ENCODE measurements at places on chromosomes 7 and 10. TPM values are rescaled to one million over a fixed set of nuclear protein-coding genes. Genes with fewer than 3 reads are reported as not detected.

DNA sequence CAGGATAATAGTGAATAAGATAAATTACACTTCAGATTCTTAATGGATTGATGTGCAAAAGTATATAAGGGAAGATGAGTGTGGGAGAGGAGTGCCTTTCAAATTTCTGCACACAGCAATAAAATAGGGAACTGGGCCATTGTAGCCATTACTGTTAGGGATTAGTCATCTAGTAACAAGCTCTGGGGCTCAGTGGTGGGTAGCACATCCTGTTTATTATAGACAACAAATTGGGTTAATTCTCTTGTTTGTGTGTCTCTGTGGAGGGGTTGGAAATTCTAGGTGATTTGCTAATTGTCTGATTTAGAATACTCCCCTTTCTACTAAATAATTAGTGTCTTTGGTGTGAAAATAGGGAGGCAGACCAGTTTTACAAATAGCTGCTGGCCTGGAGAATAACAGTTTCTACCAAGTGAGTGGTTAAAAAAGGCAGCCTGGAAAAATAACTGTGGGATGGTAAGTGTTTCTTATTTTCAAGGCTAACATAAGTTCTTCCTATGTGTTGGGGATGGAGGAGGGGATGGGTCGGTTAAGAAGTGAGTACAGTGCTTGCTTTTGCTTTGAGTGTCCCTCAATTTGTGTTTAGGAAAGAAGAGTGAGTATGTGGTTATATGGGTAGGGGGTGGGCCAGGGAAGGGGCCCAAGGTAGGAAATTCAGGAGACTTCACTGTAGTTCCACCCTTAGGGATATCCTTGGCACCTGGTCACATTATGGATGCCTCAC, 43.3 kb upstream of the TMEM248 start:
- no peaks in the 10 kb centered on the region for H3K36me3 ChIP-seq
- H3K27ac ChIP-seq: peak overlapping the region; percentile 5

DNA sequence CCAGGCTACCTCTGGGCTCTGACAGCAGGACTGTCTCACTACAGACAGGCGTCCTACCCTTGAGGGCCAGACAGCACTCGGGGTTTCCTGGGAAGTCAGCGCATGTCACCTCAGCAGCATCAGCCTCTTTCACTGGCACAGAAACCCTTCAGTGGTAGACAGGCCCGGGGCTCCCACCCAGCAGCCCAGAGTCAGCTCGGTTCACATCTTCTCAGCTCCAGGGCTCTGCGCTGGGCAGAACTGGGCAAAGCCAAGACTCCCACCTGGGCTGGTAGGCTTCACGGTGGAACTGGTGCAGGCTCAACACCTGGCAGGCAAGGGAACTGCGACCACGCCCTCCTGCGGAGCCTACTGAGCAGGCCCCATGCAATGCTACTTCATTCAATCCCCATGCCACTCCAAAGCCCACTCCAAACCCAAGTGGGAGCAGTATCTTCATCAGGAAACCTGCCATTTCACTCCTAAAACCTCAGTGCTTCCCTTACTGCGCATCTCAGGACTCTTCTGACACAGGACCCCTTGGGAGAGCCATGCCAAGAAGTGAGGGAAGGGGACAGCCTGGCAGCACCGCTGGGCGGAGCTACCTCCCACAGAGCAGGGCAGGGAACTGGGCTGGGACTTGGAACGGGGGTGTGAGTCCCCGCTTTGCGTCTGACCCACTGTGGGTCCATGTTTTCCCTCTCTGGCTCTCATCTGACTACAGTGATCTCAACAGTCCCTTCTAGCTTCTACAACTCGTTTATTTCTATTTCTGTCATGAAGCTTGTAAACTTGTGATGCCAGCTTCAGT, 60.4 kb downstream of the SCRN1 start:
- H3K4me1 ChIP-seq: no peaks in the 10 kb centered on the region
- no peak overlapping the region for H3K4me3 ChIP-seq
- H3K36me3 ChIP-seq: peaks cover 21% of the 10 kb centered on the region
- no peak overlapping the region for H3K27ac ChIP-seq

The C7orf33 gene
- polyA plus RNA-seq: not detected

- no peak for DNase-seq
- no peaks in the 10 kb centered on the region for H3K27me3 ChIP-seq
- no peaks in the 10 kb centered on the region for H3K36me3 ChIP-seq
- H3K4me1 ChIP-seq: no peaks in the 10 kb centered on the region
- H3K4me3 ChIP-seq: no peak overlapping the region
- H3K27ac ChIP-seq: no peak overlapping the region
Measured at GRCh38 chr10:132739225-132739613, 46.7 kb downstream of the NKX6-2 start.

GRCh38 chr7:1511444-1512422, 7.5 kb upstream of the INTS1 start:
- peak overlapping the region; percentile 26 for H3K27ac ChIP-seq
- no peak for DNase-seq
- H3K36me3 ChIP-seq: no peaks in the 10 kb centered on the region
- H3K4me3 ChIP-seq: no peak overlapping the region
- H3K27me3 ChIP-seq: no peaks in the 10 kb centered on the region

The OIT3 gene
- polyA plus RNA-seq: 0.04 TPM

GRCh38 chr7:90155206-90155605, 937 bp downstream of the STEAP1 start:
- peaks cover 10% of the 10 kb centered on the region for H3K27me3 ChIP-seq
- no peak for DNase-seq
- H3K4me3 ChIP-seq: no peak overlapping the region
- no peaks in the 10 kb centered on the region for H3K36me3 ChIP-seq
- H3K27ac ChIP-seq: no peak overlapping the region

DNA sequence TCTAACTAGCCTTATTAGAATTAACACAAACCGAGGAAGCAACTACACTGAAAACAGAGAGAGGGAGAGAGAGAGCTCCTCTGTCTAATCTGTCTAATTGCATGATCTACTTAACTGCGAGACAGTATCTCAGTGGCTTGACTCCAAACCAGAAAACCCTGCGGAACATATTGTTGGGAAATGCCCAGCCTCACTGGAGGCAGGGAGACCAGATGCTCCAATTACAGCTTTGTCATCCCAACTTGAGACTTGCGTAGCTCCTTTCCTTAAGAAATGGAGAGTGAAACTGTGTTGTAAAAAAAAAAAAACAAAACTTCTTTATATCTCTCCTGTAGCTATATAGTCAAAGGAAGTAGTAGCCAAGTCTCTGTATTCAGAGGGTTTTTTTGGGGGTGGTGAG, 52.0 kb upstream of the ZNRF2 start:
- H3K36me3 ChIP-seq: no peaks in the 10 kb centered on the region
- no peak overlapping the region for H3K27ac ChIP-seq

- H3K4me1 ChIP-seq: no peaks in the 10 kb centered on the region
- no peak overlapping the region for H3K27ac ChIP-seq
- no peaks in the 10 kb centered on the region for H3K27me3 ChIP-seq
- DNase-seq: no peak
- H3K4me3 ChIP-seq: no peak overlapping the region
Measured at GRCh38 chr7:143910473-143911248, 8.7 kb upstream of the TCAF1 start.

The HOXA2 gene
- polyA plus RNA-seq: not detected

- no peaks in the 10 kb centered on the region for H3K4me1 ChIP-seq
- no peaks in the 10 kb centered on the region for H3K36me3 ChIP-seq
- no peak overlapping the region for H3K27ac ChIP-seq
- no peaks in the 10 kb centered on the region for H3K27me3 ChIP-seq
- DNase-seq: no peak
- no peak overlapping the region for H3K4me3 ChIP-seq
Measured at GRCh38 chr7:117021986-117022385, 68.7 kb downstream of the ST7 start.

- peaks cover 4% of the 10 kb centered on the region for H3K4me1 ChIP-seq
- H3K27ac ChIP-seq: no peak overlapping the region
- H3K4me3 ChIP-seq: no peak overlapping the region
- H3K36me3 ChIP-seq: no peaks in the 10 kb centered on the region
- no peaks in the 10 kb centered on the region for H3K27me3 ChIP-seq
- no peak for DNase-seq
Measured at GRCh38 chr10:6361869-6362268, 159.1 kb downstream of the PFKFB3 start.

GRCh38 chr10:120115959-120116358, 223.4 kb downstream of the SEC23IP start:
- H3K4me3 ChIP-seq: no peak overlapping the region
- H3K27me3 ChIP-seq: no peaks in the 10 kb centered on the region
- H3K27ac ChIP-seq: no peak overlapping the region
- H3K36me3 ChIP-seq: no peaks in the 10 kb centered on the region
- no peaks in the 10 kb centered on the region for H3K4me1 ChIP-seq

GRCh38 chr7:105156731-105157130, 142.7 kb downstream of the KMT2E start:
- no peak overlapping the region for H3K4me3 ChIP-seq
- no peaks in the 10 kb centered on the region for H3K27me3 ChIP-seq
- H3K4me1 ChIP-seq: no peaks in the 10 kb centered on the region
- no peak overlapping the region for H3K27ac ChIP-seq
- H3K36me3 ChIP-seq: no peaks in the 10 kb centered on the region

DNA sequence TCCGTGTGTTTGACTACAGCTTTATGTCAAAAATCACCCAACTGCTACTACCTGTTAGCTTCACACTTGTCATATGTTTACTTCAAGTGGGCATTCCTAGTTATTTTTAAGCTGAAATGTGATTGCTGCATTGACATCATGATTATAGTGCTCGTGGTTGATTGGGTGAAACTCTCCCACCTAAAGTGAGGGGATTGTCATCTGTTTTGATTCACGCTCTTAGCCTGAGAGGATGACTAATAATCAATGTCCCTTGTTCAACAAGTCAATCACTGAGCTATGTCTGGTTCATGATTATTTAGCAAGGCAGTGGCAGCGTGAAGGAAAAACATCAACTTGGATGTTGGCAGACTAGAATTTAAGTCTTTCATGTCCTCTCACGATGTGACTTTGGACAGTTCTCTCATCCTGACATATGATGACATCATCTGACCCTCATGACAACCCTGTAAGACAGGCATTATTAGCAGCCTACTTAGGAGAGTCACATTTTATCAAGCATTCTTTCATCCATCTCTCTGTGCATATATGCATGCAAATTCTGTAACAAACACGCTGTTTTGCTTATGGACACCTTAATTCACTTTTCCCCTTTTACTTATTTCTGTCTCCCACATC, 352.6 kb upstream of the ZMIZ1 start:
- H3K4me1 ChIP-seq: no peaks in the 10 kb centered on the region
- H3K27me3 ChIP-seq: no peaks in the 10 kb centered on the region
- H3K4me3 ChIP-seq: no peak overlapping the region
- H3K36me3 ChIP-seq: no peaks in the 10 kb centered on the region
- H3K27ac ChIP-seq: no peak overlapping the region
- no peak for DNase-seq

DNA sequence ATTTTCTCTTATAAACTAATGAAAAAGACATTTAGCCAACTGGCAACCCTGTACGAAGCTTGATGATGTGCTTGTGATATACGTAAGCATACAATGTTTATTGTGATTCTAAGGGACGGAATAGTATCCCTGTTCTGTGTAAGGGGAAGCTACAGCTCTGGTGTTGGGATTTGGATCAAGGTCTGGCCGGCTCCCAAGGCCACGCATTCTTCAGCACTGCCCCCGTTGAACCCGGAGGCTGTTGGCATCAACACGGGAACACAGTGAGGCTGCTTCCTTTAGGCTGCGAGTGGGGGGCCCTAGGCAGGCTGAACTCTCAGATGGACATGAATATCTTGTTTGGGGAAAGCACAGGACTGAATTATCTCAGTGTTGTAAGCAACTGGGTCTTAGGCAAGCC, 180.6 kb downstream of the CAMK1D start:
- H3K4me1 ChIP-seq: no peaks in the 10 kb centered on the region
- H3K27me3 ChIP-seq: no peaks in the 10 kb centered on the region
- no peak overlapping the region for H3K4me3 ChIP-seq
- H3K36me3 ChIP-seq: no peaks in the 10 kb centered on the region

DNA sequence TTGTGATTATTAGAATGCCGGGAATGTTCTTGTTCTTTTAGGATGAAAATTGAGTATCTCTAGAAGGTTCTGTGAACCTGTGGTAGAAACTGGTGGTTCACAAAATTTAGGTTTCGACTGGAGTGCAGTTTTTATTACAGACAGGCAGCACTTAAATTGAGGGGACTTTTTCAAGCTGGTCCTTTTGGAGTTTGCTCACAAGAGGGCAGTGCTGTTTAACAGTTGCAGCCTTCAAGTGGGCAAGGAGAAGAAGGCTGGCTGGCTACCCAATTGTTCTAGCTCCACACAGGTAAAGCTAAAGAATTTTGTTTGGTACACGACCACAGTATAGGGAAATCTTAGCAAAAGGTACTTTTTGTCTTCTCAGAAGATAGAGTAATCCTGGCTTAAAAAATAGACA, 233.6 kb downstream of the SNX13 start:
- DNase-seq: peak; percentile 44
- no peaks in the 10 kb centered on the region for H3K36me3 ChIP-seq
- H3K4me1 ChIP-seq: no peaks in the 10 kb centered on the region
- H3K27me3 ChIP-seq: no peaks in the 10 kb centered on the region

DNA sequence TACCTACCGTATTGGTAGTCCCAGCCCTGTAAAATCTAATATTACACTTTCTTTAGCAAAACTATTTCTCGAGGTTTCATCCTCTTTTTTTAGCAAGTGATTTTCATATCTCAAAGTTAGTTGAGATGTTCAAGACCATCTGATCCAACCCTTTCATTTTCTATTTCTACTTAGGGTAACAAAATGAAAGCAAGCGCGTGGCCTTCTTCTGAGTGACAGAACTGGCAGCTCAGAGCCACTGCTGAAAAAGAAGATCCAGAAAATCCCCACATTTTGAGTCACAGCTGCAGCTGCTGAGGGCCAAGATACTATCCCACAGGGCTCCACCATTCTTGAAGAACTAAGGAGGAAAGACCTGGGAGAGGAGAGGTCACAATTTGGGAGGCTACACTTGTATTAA, 24.8 kb upstream of the ZNF800 start:
- peaks cover 62% of the 10 kb centered on the region for H3K4me1 ChIP-seq
- peak; percentile 62 for DNase-seq
- H3K4me3 ChIP-seq: peak overlapping the region; percentile 45
- peak overlapping the region; percentile 48 for H3K27ac ChIP-seq
- no peaks in the 10 kb centered on the region for H3K36me3 ChIP-seq

DNA sequence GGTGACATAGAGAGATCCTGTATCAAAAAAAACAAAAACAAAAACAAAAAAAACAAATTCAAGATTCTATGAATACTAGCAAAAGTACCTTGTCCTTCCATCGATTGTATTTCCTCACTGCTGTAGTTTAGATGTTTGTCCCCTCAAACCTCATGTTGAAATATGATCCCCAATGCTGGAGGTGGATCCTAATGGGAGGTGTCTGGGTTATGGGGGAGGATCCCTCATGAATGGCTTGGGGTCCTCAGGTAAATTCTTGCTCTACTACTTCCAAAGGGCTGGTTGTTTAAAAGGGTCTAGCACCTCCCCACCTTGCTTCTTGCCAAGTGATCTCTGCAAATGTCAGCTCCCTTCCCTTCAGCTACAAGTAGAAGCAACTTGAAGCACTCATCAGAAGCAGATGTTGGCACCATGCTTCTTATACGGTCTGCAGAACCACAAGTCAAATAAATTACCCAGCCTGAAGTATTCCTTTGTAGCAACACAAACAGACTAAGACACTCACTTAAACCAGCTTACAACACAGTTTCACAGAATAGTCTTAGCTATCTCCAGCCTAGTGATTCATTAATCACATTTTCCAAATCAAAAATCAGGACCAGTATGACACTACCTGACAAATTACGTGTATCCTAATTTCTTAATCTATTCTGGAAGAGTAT, 20.7 kb downstream of the ABI1 start:
- peak overlapping the region; percentile 66 for H3K27ac ChIP-seq
- DNase-seq: no peak
- no peaks in the 10 kb centered on the region for H3K27me3 ChIP-seq
- H3K4me1 ChIP-seq: peaks cover 59% of the 10 kb centered on the region
- H3K4me3 ChIP-seq: no peak overlapping the region

GRCh38 chr7:123757095-123757494, 8.3 kb upstream of the WASL start:
- no peak for DNase-seq
- H3K27me3 ChIP-seq: no peaks in the 10 kb centered on the region
- H3K27ac ChIP-seq: no peak overlapping the region

The ACBD7 gene
- polyA plus RNA-seq: 0.35 TPM

Measured in B cell (primary cell).